T-cell (primary cell): ENCODE measurements at places on chromosomes 2 and 18. TPM values are rescaled to one million over a fixed set of nuclear protein-coding genes. Genes with fewer than 3 reads are reported as not detected.

The LHCGR gene
- not detected for total RNA-seq

DNA sequence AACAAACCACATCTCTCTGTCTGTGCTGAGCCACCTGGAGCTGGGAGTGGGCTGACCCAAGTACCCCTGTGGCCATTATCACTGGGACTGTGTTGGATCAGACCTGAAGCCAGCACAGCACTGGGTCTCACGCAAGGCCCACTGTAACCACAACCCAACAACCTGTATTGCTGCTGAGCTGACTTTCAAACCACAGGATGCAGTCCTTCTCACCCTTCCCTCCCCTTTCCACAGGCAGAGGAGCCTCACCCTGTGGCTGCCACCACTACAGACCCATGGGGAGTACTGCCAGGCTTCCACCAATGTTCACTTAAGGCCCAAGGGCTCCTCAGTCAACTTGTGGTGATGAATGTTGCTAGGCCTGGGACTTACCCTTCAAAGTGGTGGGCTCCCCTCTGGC, 135.7 kb downstream of the DIS3L2 start:
- no peak for DNase-seq

- no peak for DNase-seq
Measured at GRCh38 chr18:30544141-30544540, 498.4 kb downstream of the DSC3 start.

DNA sequence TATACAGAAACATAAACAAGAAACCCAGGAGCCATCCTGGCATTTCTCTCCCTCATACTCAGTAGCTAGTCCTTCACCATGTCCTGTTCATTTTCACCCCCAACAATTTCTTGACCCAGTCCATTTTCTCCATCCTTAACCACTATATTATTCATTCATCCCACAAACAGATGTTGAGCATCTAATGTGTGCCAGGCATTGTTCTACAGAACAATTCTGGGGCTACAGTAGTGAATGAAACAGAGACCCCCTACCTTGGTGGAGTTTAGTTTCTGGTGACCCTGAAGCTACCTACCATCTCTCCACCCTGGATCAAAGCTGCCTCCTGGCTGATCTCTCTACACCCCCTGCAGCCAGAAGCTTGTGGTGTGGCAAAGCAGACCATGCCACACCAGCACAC, 27.5 kb upstream of the BZW1 start:
- no peak for DNase-seq

DNA sequence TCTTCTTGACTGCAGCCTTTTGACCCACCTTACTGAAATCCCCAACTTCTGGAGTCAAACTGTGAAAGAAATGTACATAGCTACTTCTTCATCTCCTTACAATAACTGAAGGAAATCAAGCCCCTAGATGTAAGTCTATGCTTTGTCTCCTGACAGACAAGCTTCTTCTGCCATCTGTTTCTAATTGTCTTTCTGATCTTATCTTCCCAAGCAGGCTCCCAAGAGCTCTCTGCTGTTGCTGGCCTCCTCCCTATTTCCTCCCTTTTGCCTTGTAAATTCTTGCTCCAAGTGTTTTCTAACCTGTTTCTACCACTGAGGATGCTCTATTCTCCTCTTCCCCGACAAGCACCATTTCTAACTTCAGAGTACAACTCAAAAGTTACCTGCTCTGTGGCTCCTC, 77.4 kb upstream of the OSR1 start:
- DNase-seq: no peak

The LRRFIP1 gene
- 116 TPM for total RNA-seq

DNA sequence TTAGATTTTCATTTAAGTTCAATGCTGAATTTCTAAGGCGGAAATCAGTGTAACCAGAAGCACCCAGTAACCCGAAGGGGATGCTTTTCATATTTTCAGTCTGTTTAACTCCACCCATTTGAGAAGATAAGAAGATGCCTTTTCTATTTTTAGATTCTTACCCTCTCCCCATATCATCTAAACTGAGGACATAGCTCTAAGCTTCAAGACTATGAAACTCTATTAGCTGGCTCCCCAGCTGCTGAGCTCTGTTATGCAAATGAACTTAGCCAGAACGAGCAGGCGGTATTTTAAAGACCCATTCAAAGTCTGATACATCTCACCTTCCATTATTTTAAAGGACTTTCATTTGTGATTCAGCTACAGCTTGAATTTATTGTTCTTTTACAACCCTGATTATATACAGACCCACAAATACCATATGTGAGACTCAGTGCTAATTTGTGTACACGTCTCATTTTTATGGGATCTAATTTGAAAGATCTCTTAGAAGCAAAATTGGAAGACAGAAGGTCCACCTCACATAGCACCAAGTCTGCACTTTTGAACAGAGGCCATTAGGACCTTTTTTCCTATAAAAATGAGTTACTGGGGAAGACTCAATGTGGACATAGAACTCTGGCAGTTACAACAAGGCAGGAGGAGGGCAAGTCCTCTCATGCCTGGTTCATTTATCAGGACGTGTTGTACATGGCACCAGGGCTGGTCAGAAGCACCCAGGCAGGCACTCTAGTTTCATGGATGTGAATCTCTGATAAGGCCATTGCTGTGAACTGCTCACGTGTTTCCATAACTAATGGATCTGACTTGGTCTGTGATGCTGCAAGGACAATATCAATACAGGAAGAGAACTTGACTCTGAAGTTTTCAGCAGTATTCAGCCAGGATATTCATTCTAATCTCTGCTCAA, 16.3 kb downstream of the CDC42EP3 start:
- no peak for DNase-seq

DNA sequence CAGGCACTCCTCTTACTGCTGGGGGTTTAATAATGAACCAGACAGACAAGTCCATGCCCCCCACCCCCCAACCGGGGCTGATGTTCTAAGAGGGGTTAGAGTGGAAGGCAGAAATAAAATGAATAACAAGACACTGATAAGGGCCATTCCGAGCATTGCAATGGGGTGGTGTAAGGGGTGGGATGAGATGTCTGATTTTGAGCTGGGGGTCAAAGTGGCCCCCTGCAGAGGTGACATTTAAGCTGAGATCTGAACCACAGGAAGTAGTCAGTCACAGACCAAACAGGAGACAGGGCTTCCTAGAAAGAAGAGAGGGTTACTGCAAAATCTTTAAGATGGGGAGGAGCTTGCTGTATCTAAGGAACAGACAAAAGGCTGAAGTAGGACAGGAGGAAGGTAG, 180.6 kb upstream of the SH3BP4 start:
- no peak for DNase-seq

- no peak for DNase-seq
Measured at GRCh38 chr18:23956483-23956882, 58.1 kb upstream of the TTC39C start.

DNA sequence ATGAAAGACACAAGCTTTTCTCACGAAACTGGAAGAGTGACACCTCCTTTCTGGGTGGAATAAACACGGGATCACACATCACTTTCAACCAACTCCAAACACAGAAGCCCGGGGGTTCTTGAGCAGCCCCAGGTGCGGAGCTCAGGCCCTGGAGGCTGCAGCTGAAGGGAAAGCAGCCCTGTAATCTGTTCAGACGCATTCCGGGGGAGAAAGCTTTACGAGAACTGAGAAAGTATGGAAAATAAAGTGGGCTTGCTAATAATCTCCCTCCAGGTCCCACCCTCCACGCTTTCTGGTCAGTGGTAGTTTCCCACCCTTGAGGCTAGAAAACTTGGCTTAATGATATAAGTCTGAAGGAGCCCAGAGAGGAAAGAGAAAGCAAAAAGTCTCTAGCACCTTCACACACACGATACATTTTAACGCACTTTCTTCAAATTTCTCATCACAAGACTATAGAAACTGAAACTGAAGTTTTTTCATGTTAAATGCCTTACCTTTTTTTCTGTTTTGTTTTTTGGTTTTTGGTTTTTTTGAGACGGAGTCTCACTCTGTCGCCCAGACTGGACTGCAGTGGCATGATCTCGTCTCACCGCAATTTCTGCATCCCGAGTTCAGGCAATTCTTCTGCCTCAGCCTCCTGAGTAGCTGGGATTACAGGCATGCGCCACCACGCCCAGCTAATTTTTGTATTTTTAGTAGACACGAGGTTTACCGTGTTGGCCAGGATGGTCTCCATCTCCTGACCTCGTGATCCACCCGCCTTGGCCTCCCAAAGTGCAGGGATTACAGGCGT, 141.3 kb downstream of the AFF3 start:
- DNase-seq: no peak

GRCh38 chr2:46561731-46562450, 82.5 kb downstream of the TMEM247 start:
- no peak for DNase-seq

The BOLA3 gene
- total RNA-seq: 15.7 TPM

DNA sequence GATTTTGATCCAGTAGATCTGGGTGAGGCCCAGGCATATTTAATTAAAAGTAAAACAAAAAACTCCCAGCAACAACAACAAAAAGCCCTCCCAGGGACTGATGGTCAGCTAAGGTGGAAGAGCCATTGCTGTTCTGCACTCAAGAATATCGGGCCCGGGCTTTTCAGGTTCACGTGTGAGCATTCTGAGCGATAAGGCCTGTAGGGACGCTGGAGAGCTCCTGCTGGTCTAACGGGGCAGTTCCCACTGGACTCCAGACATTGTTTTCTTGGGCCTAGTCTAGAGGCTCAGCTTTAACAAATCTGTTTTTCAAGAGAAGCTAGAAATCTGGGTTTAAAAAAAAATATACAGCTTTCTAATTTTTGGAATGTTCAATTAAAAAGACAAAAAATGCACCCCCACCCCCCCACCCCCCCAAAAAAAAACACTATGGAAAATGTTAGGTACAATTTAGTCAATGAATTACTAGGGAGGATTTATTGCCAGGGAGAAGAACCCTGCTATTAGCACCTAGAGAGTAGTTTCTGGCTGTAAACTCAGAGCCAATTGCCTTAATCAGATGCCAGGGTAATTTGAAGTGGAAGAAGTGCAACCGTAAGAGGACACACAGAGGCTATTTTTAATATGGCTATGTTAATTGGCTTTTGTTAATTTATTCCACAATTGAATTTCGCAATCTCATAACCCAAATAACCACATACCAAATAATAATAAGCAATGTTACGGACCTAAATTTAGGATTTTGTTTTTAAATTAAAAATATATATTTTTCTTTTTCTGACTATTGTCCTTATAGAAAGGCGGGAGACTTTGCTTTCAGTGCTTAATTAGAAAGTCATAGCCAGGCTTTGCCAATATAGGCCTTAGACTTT, 78.9 kb downstream of the MAP4K4 start:
- no peak for DNase-seq
